HFF-Myc (cell line): ENCODE measurements at places on chromosomes 1 and 21.

- DNase-seq: no peak
Measured at GRCh38 chr1:204992201-204992997, 50.6 kb upstream of the CNTN2 start.

DNA sequence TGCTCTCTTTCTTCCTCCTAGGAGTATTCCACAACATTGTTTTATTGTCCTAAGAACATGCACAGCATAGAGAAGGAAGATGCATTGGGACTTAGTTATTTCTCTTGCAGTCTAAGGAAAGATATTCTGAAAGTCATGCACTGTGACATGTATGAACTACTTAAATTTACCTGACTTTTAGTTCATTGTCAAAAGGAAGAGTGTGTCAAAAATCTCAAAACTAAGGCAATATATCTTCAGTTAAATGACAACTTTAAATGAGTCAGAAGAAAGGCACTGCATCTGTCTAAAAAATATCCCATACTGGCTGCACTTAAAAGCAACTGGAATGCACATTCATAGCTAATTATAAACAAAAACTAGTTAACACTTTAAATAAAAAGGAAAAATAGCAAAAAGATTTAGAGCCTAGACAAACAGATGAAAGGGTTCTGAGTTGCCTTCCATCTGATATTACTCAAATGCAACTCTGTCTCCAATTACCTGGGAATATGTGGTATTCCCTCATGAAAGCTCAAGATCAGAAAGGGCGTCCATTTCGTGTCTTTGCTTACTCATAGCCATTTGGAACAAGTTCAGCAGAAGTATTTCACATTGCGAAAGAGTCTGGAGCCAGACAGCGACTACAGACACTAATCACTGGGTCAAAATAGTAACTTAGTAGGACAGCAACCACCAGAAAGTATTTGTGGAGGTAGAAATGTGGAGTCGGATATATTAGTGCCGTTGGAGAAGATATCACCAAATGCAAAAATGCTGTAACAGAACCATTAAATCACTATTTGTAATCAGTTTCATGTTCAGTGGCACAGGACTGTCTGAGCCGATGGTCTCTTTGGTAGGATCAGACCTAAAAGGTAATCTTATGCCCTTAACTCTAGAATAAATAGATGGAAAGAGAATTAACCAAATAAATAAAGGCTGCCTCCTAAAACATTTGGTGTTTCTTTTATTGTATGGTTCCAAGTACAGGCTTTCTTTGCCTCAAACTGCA, 225.7 kb downstream of the GREM2 start:
- peak; percentile 87 for DNase-seq

GRCh38 chr1:153353226-153353947, 4.3 kb upstream of the S100A9 start:
- DNase-seq: no peak

DNA sequence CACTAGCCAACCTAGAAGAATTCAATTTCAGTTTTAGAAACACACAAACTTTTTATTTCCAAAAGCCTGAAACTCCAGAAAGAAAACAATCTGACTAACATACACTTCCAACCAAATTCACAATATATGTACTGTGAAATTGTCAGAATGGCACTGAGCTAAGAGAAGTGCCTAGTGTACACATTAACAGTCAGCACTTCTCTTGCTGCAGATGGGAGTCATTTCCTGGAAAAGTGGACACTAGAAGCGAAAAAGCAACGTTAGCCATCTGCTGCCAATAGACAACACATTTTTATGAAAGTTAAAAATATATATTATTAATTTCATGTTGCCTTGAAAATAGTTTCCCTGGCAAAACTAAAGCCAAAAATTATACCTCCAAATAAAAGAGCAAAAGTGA, 66.1 kb downstream of the EPS15 start:
- DNase-seq: no peak

GRCh38 chr1:63746129-63746864, 27.5 kb upstream of the ROR1 start:
- peak; percentile 47 for DNase-seq

GRCh38 chr1:159144571-159144970, 26.8 kb upstream of the CADM3 start:
- no peak for DNase-seq

- DNase-seq: no peak
Measured at GRCh38 chr1:59258412-59259032, 38.4 kb upstream of the FGGY start.

- DNase-seq: no peak
Measured at GRCh38 chr21:25639551-25640201, 618 bp downstream of the JAM2 start.
